Uterus (tissue), 4 donors: ENCODE measurements at places on chromosomes 12 and 14. TPM values are rescaled to one million over a fixed set of nuclear protein-coding genes. Genes with fewer than 3 reads are reported as not detected.

DNA sequence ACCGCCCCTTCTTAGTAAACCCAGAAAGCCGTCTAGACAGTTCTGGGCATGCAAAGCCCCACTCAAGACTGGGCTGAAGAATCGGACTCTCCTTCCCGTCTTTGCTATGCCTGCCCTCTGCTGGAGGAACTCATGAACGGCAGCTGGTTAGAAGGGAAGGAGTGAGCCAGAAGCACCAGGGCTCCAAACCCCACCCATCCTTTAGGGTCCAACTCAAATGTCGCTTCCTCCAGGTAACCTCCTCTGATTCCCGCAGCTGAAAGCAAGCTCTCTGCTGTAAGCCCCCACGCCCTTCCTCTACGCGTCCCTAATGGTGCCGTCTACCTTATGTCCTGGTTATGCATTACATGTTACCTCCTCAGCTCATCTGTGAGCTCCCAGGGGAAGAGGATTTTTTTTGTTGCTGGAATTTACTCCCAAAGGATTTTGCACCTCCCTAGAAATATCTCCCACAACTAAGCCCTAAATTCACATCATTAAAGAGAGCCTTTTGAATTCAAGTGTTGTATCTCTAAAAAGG is 59.0 kb upstream of the SCN8A start:
- peak; percentile 44 for DNase-seq
- no peaks in the 10 kb centered on the region for H3K27me3 ChIP-seq
- H3K36me3 ChIP-seq = no peaks in the 10 kb centered on the region
- no peak overlapping the region for H3K27ac ChIP-seq

TMEM229B gene
- 0.88 TPM for total RNA-seq

GRCh38 chr12:85580562-85581168 is 255.5 kb downstream of the RASSF9 start:
- H3K27me3 ChIP-seq = no peaks in the 10 kb centered on the region
- no peaks in the 10 kb centered on the region for H3K4me1 ChIP-seq
- no peaks in the 10 kb centered on the region for H3K36me3 ChIP-seq
- peak; percentile 40 for DNase-seq
- H3K4me3 ChIP-seq = no peak overlapping the region
- no peak overlapping the region for H3K27ac ChIP-seq

- no peak overlapping the region for H3K4me3 ChIP-seq
- no peak overlapping the region for H3K27ac ChIP-seq
- no peaks in the 10 kb centered on the region for H3K4me1 ChIP-seq
- no peaks in the 10 kb centered on the region for H3K36me3 ChIP-seq
- no peak for DNase-seq
Observed at GRCh38 chr12:27498761-27499160, 25.2 kb upstream of the PPFIBP1 start.

DNA sequence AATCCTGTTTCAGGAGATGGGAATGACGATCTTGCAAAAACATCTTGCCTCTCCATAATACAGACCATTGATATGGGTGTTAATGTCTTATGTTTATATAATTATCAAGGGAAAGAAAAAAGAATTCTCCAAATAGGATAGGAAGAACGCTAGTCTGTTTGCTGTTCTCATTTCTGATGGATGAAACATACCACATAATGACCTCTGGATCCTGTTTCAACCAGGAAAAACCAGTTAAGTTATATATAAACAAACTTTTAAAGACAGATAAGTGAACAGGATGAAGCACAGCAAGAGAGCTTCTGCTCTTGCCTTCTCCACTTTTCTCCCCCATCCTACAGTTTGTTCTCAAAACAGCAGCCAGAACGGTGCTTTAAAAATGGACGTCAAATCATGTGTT is 27.8 kb downstream of the COQ6 start:
- no peaks in the 10 kb centered on the region for H3K4me1 ChIP-seq
- H3K27ac ChIP-seq = no peak overlapping the region
- H3K27me3 ChIP-seq = no peaks in the 10 kb centered on the region
- no peak overlapping the region for H3K4me3 ChIP-seq
- no peak for DNase-seq
